ENCODE measurements at places on chromosomes 12 and 14.
A peak's percentile ranks its signal among the peaks of the same experiment; 100 is the strongest.

GRCh38 chr14:71204231-71204630 lies 297.0 kb downstream of the PCNX1 start:
- no peak for DNase-seq

DNA sequence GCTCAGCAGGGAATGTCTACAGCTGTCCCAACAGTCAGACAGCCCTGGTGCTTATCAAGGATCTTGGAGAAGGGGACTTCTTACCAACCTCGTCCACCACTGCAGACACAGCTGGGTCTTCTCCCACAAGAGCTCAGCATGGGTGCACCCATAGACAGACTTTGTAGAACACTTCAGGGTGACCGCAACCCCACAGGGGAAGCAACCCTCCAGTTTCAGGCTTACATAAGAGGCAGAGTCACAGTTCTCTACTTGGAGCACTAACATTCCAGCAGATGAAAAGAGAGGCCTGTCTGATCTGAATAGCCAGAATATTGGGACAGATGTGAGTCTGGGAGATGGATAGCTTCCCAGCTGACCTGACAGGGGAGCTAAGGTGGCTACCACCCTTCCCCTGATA lies 3.5 kb upstream of the CLEC1A start:
- DNase-seq = no peak

DNA sequence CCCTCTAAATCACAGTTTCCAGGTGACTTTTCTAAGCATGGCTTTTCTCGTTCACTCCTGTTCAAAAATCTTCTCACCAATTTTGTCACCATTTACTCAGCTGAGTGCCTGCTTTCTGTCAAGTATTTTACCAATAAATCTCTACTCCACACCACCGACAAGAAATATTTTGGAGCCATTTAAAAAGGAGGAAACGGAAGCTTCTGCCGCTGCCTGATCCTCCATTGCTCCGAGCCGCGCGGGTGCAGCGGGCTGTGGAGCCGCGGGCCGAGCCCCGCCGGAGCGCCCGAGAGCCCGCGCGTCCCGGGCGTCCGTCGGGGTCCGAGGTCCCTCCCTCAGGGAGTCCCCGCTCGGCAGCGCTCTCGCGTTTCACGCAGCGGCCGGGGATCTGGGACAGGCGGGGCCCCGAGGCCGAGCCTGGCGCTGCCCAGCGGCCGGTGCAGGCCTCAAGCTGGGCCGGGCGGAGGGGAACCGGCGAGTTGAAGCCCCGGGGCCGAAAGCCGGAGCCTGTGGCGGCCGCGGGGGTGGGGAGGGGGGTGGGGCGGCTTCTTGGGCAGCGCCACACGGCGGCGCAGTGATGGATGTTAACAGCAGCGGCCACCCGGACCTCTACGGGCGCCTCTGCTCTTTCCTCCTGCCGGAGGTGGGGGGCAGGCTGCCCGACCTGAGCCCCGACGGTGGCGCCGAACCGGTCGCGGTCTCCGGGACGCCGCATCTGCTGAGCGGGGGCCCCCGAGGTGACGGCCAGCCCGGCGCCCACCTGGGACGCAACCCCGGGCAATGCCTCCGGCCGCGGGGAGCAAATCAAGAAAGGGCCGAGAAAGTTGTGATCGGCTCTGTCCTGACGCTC lies 1.1 kb upstream of the HEBP1 start:
- DNase-seq = peak; percentile 32

- no peak for DNase-seq
Observed at GRCh38 chr12:111368291-111368787, 556 bp downstream of the PHETA1 start.

- no peak for DNase-seq
Observed at GRCh38 chr14:61543946-61544345, 151.4 kb upstream of the HIF1A start.

DNA sequence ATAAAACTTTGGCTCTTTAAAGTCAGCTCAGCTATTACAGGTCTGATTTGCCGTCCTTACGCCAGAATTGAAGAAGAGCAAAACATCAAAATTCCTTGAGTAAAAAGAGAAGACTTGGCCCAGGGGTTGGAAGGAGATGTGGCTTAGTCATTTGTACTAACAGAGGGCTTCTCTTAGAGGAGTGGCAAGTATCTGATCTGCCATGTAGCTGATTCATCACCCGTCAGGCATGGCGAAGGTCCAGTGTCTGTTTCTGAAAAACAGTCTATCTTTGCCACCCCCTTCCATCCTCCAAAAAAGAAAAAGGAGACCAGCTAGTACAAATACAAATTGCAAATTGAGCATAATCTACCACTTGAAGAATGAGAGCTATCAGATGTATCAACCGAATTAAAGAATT lies 91.9 kb downstream of the RAD52 start:
- no peak for DNase-seq

DNA sequence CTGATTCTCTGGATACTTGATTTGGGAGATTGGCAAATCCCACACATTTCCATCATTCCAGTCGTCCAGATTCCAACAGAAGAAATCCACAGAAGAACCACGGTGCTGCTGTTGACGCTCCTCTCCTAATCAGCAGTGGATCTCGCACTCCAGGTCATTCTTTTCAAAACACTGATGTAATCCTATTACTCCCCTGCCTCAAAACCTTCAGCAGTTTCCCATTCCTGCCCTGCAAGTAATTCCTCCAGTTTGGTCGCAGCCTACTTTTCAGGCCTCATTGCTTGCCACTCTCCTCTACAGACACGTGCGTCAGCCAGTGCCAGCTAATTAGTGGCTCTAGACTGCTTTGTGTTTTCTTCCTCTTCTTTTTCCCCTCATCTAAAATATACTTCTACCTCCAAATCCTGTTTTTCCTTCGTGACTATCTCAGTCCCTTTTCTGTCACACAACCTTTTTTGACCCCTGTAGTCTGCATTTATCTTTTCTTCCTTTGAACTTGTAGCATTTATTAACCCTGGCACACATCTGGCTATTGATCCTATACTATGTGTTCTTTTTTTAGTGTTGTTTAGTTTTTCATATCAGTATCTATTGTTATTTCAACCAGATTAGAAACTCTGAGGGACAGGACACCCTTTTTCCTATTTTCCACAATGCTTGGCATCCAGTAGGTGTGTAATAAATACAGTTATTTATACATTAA lies 36.8 kb downstream of the PRORP start:
- DNase-seq = no peak

DNA sequence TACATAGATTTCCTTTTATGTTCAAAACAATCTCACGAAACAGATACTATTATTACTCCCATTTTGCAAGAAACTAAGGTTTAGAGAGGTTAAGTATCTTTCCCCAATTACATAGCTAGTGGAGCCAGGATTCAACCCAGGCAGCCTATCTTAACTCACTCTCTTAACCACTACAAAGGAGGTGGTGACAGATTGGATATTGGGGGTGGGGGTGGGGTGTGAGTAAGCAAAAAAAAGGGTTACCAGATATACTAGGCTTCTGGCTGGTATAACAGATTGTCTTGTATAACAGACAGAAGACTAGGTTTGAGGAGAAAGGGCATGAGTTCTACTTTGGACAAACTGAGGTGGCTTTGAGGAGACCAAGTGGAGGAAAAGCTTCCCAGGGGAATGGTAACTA lies 2.1 kb downstream of the GMFB start:
- no peak for DNase-seq

DNA sequence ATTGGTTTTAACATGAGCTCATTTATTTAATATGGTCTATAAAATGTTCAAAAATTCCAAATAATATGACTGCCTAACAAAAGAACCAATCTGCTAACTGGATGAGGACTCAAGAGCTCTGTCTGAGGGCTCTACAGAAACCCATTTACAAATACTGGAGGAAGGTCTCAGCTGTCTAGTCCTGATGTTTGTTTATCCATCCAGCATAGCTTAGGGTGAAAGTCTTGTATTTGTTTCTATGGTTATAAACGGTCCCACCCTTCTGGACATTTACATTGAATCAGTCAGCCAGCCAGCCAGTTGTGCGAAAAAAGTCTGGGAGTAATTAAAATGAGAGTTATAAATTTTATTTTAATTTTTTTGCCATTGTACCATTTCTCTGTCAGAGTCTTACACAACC lies 220.7 kb downstream of the BMP4 start:
- DNase-seq = no peak

DNA sequence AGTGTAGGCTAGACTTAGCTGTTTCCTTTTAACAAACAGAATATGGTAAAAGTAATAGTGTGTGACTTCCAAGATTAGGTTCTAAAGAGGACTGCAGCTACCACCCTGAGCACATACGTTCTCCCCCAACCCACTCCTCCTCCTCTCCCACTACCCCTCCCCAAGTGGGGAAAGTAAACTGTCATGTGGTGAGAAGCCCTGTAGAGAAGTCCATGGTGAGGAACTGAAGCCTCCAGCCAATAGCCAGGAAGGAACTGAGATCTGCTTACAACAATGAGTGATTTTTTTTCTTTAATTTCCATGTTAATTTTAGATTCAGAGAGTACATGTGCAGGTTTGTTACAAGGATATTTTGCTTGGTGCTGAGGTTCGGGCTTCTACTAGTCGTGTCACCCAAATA lies 57.0 kb upstream of the EGLN3 start:
- no peak for DNase-seq

DNA sequence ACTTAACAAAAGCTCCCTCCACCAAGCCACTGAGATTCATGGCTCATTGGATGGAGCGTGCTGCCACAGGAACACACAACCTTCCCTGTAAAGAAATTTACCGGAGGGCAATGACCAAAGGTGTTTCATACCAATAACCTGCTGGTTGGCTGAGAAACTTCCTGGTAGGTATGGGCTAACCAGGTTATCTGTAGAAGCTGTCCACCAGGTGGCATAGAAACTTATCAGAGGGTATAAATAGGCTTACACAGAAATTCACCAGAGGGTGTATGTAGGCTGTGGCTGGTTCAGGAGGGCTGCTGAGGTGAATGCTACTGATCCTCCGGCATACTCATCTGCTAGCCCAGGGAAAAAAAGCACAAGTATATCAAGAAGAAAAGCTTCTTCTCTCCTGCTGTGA lies 27.1 kb upstream of the MTERF2 start:
- DNase-seq = peak; percentile 5

All from NCI-H1436 (cell line).